ENCODE measurements at places on chromosomes 7 and 10. TPM values are rescaled to one million over a fixed set of nuclear protein-coding genes. Genes with fewer than 3 reads are reported as not detected.
A peak's percentile ranks its signal among the peaks of the same experiment; 100 is the strongest.

DNA sequence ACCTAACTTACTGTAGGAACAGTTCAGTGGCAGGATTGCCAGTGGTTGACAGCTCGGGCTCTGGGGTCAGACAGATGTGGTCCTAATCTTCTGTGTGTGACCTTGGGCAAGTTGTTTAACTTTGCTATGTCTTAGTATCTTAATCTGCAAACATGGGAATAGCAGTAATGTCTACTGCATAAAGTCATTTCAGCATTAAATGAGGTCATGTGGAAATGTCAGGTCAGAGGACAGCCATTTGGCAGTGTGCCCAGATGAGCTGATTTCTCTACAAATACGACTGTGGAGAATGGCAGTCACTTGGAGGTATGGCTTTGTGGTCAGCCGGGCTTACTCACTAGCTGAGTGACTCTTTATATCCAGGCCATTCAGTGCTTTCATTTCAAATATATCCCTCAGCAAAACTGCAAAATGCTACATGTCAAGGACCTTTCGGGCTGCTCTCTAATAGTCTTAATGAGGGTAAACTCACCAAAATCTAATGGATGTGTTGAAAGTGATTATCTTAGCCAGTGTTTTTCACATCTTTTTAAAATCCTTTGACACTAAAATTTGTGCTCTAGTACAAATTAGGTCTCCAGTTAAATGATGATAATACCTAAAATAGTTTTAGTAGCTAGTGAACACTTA is 171.4 kb downstream of the ST7 start:
- peak; percentile 68 for DNase-seq

DNA sequence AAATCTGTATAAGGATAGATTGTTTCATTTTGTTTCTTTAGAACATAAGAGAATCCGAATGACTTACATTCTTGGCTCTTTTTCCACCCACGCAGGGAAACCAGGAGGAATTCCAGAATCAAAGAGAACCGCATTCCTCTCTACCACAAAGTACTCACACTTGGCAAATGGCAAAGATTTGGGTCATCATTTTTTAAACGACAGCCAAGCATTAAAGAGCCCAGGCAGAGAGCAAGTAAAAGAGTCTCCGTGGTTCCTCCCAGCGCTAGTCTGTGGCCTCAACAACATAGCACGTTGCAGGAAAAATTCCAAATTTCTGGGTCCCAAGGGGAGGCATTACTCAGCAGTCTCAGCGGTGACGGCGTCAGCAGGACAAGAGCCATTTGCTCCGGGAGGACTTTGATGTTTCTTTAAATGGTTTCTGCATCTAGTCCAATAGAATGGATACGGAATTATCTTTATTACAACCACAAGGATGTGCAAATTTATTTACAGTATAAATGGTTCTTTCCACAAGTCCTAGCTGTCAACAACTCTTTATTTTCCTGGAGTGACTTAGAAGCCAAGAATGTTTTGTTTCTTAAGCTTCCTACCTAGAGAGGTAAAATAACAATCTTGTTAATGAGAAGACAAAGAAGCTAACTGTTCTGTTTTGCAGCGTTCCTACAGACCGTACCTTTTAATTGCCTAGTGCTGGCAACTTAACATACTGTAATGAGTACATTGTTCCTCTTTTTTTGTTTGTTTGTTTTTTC is 232.5 kb downstream of the SKIDA1 start:
- peak; percentile 65 for DNase-seq

- no peak for DNase-seq
Measured at GRCh38 chr10:34232481-34232880, 582.6 kb downstream of the PARD3 start.

- peak; percentile 56 for DNase-seq
Measured at GRCh38 chr7:55019691-55020465, 1.1 kb downstream of the EGFR start.

DNA sequence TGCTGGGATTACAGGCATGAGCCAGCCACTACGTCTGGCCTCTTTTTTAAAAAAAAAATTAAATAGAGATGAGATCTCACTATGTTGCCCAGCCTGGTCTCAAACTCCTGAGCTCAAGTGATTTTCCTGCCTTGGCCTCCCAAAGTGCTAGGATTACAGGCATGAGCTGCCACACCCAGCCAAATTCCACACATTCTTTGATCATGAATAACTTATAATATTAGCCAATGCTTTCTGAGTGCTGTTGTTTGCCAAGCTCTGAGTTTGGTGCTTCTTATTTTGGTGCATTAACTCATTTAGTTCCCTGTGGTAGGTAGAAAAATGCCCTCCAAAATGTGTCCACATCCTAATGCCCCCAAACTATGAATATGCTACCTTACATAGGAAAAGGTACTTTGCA is 47.2 kb upstream of the MKI67 start:
- no peak for DNase-seq

- DNase-seq: no peak
Measured at GRCh38 chr7:2802101-2802500, 42.0 kb downstream of the GNA12 start.

DNA sequence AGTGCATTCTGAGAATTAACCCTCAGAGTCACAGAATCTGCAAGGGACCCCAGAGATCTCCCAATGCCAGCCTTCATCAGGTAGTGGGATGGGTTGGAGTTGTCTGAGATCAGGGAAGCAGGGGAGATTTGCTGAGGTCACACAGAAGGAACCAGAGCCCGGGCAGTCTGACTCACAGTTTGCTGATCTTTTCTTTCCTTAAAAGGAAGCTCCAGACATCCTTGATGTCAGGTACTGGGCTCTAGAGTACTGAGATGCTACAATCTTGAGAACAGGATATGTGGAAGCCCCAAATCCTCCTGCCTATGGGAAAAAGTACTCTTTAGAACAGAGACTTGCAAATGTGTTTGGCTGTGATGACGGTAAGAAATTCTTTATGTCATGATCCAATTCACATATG is 706 bp downstream of the TBATA start:
- no peak for DNase-seq

- DNase-seq: no peak
Measured at GRCh38 chr7:45203936-45204445, 46.4 kb downstream of the RAMP3 start.

DNA sequence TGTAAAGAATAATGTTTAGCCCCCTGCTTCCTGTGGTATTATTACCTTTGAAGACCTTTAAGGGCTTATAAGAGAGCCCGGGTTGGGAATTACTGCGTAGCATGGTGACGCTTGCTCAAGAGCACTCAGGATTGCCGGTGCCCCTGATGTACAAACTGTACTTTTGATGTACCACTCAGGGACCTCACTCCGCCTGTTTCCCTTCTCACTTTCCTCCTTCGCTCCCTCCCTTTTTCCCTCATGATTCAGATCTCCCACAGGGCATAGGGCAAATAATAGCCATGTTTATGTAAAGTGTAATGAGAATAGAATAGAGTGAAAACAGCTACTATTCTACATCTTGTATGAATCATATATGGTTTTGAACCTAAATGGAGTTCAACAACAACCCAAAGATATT is 77.8 kb upstream of the PDCD4 start:
- no peak for DNase-seq

DNA sequence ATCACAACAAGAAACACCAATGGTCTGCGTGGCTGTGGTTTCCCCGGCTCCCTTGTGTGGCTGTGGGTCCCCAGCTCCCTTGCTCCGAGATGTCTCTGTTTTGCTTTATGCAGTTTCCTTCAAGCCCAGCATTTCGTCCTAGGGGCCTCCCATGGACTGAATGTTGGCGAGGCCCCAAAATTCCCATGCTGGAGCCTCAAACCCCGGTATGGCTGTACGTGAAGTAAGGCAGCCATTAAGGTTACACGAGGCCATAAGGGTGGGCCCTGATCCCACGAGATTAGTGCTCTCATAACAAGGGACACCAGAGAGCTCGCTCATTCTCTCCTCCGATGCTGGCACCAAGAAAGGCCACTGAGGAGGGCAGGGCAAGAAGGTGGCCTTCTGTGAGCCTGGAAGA is 44.6 kb downstream of the INSIG1 start:
- DNase-seq: no peak

- DNase-seq: no peak
Measured at GRCh38 chr7:94245500-94245899, 149.2 kb upstream of the COL1A2 start.

DNA sequence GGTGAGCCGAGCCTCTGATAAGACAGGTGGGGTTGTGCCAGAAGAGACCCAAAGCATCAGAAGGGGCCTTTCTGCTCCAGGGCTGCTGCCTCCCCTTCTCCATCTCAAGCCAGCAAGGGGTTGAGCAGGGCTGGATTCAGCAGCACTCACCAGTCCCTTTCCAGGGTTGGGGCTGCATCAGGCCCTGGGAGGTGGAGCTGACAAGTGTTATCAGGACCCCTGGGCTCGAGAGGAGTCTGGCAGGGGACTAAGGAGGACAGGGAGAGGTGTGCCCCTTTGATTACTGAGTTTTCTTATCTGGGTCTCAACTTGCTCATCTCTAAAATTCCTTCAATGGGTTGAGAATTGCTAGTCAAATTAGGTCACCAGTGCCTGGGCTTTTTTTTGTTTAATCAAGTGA is 17.8 kb downstream of the ARHGAP22 start:
- DNase-seq: no peak

DNA sequence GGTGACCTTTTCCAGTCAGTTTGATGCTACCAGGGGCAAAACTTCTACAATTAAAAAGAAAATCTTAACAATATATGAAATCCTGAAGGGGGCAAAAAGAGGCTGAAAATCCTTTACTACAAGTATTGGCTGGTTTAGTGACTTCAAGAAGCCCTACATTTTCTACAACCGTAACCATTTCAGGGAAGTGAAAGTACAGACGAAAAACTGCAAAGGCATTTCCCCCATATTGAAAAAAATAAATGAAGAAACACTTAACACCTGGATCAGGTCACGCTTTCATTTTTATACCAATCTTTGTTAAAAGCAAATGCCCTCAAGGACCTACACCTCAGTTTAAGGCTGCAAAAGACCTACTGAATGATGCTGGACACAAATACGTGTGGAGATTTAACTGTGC is 38.6 kb downstream of the IL6 start:
- no peak for DNase-seq

- no peak for DNase-seq
Measured at GRCh38 chr10:106555599-106555998, 608.9 kb downstream of the SORCS1 start.

- DNase-seq: no peak
Measured at GRCh38 chr7:130009848-130010688, 41.1 kb downstream of the ZC3HC1 start.

GRCh38 chr10:123331438-123331837 is 177.2 kb downstream of the BUB3 start:
- DNase-seq: no peak

- no peak for DNase-seq
Measured at GRCh38 chr7:12779947-12780346, 92.5 kb downstream of the ARL4A start.

GRCh38 chr7:7135074-7135473 is 47.3 kb upstream of the C1GALT1 start:
- DNase-seq: no peak

DNA sequence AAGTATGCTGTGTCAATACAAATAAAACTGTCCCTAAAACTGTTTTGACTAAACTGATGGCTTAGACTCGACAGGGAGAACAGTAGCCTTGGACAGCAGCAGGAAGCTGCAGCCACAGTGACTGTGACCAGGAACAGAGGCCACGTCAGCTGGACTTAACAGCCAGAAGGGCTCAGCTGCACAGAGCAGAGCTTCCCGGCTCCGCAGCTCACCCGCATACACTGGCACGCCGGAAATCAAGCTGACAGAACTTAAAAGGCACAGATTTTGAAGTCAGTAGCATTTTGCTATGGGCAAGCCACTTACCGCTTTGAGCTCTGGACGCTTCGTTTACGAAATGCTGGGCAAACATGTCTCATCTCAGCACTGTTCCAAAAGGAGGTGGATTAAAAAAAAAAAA is 769.7 kb upstream of the AUTS2 start:
- no peak for DNase-seq

- no peak for DNase-seq
Measured at GRCh38 chr7:140005341-140005740, 57.4 kb downstream of the PARP12 start.

DNA sequence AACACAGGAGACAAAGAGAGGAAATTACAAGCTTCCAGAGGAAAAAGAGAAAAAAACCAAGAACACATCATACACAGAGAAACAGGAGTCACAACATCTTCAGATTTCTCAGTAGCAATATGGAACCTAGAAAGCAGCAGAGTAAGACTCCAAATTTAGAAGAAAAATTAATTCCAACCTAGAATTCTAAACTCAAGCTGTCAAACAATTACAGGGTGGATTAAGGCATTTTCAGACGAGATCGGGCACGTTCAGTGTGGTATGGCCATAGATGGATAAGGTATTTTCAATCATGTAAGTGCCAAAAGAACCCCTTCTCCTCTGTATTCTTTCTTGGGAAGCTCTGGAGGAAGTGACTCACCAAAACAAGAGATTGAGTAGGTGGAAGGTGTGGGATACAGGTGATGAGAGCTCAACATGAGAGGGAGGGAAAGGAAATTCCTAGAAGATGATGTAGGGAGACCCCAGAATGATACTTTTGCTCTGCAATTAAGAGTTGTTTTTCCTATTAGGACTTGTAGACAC is 51.6 kb downstream of the FAM204A start:
- DNase-seq: no peak

DNA sequence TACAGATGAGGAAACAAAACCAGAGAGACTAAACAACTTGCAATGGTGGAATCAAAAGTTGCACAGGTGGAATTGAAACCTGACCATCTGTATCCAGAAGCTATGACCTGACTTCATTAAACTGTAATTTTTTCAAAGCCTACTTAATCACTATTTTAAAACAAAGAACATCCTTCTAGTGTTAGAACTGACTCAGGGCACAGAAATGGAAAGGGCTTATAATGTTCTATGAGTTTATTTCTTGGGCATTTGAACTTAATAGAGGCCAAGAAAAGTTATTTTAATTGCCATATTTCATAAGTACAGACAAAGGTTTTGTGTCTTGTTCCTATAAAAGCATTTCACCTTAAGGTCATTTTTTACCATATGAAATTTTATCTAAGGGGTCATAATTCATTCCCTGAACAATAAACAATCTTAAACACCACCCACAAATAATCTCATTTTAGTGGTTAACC is 8.8 kb downstream of the ITGB1 start:
- no peak for DNase-seq

- peak; percentile 70 for DNase-seq
Measured at GRCh38 chr7:75937958-75938786, 23.2 kb downstream of the POR start.

- DNase-seq: peak; percentile 69
Measured at GRCh38 chr7:114979388-114979787, 57.5 kb downstream of the MDFIC start.

- DNase-seq: no peak
Measured at GRCh38 chr7:19775578-19775977, 2.2 kb upstream of the TMEM196 start.

IL6 gene
- 5.0 TPM for total RNA-seq

DGKI gene
- 3.3 TPM for total RNA-seq

SLC26A4 gene
- 1.4 TPM for total RNA-seq

UFSP1 gene
- 4.6 TPM for total RNA-seq

TEX47 gene
- not detected for total RNA-seq

CPA4 gene
- total RNA-seq: not detected

CSTF2T gene
- 25.5 TPM for total RNA-seq

ARHGAP21 gene
- 90.7 TPM for total RNA-seq

AKR1C2 gene
- total RNA-seq: 343 TPM

FANK1 gene
- 6.3 TPM for total RNA-seq

PRDX3 gene
- 95.0 TPM for total RNA-seq

CYP3A5 gene
- 104 TPM for total RNA-seq

SUN3 gene
- total RNA-seq: not detected

TRRAP gene
- 53.5 TPM for total RNA-seq

KBTBD2 gene
- 29.4 TPM for total RNA-seq

All from ureter (tissue), 1 donor.